ENCODE measurements at places on chromosomes 2 and 18.

DNA sequence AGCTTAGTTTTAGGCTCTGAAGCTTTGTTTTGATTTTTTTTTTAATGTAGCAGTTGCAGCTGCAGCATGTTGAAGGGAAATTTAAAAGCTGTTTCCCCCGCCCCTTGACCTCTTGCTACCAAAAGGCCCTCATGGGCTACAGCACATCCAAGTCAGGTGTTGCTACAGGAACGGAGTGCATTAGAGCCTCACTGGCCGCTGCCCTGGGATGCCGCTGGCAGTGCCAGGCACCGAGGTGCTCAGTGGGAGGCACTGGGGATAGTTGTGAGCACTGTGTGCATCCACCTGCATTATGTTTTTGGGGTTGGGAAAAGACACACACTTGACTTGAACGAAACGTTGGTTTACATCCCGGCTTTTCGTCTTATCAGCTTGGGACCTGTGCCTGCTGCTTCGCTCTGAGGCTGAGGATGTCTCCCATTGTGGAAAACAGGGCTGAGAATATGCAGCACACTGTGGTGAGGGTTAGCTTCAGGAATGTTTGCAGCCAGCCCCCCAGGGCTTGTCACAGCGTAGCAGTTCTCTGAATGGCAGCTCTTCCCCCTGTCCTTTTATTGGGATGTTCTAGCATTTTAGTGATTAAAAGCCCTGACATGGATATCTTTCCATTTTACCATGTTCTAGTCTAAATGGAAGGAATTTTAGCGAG lies 24.1 kb downstream of the DCDC2C start:
- DNase-seq, result no peak

GRCh38 chr2:171309455-171310286 lies 124.1 kb downstream of the METTL8 start:
- no peak for DNase-seq

DNA sequence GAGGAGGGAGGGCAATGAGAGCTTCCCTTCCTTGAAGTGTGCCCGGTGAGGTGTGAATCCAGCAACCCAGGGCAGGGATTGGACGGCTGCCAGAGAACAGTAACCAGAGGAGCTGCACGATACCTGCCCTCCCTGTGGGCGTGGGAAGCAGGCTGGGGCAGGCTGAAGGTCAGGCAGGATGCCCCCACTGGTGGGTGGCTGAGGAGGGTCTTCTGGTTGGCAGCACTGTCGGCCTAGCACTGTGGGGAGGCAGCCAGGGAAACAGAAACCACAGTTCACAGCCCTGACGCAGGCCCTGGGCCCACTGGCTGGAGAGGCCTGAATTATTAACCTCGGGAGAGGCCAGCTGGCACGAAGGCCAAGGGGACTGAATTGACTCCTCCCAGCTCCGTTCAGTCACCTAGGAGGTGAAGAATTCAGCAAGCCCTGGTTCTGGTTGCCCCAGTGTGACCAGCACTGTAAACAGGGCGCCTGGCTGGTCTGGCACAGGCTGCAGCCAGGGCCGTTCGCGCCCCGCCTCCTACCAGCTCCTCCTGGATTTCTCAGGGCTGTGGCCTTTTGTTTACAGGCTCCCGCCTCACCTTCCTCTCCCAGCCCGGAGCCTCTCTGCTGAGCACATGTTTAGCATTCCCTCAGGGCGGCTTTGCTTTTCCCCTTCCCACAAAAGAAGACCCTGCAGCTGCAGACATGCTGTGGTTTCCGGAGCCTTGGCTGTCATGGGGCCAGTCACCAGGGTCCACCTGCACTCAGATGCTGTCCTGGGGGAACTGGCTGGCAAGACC lies 97.8 kb downstream of the B3GNT2 start:
- no peak for DNase-seq

DNA sequence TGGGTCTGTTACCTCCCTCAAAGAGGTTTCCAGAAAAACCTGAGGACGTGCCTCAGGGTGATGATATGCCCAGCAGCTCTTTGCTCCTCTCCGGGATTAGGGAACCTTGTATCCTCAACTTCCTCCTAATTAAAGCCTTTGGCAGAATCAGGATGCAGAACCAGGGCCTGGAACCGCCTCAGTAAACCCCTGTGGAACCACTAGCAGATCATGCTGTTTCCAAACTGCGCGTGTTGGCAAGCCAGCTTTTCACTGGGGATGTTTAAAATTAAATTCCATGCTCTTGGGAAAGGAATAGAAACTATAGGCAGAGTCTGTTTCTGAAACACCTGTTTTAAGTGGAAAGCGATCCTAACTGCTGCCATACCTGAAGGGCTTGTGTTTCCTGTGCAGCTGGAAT lies 26.4 kb downstream of the CRIM1 start:
- no peak for DNase-seq

GRCh38 chr18:28584731-28585130 lies 407.8 kb upstream of the CDH2 start:
- no peak for DNase-seq

GRCh38 chr2:156099382-156099781 lies 233.1 kb downstream of the NR4A2 start:
- no peak for DNase-seq

DNA sequence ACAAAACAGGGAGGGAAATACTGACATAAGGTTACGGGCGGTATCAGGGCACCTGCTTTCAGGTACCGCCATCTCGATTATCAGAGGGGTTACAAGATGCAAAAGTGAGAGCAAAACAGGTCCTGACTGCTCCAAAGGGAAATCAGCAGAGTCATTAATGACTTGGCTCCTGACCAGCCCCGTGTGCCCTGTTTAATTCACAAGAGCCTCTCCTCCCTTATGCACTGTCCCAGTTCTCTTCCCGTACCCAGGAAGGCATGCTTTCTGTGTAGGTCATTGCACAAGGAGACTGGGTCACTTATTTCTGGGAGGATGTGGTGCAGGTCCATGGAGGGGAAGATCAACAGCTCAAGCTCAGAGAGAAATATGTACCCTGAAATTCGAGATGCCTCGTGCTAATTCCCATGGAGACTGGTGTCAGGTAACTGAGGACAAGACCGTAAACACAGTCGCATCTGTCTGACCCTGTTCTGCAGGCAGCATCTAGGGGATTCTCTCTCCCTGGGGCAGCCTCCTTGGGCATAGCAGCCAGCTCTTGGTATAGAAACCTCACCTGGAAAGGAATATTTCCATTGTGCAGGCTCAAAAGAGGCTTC lies 79.9 kb downstream of the HNRNPLL start:
- no peak for DNase-seq

GRCh38 chr2:157825885-157826284 lies 50.2 kb downstream of the ACVR1 start:
- DNase-seq, result no peak

- DNase-seq, result no peak
Measured at GRCh38 chr18:42644729-42645131, 470.8 kb downstream of the RIT2 start.

DNA sequence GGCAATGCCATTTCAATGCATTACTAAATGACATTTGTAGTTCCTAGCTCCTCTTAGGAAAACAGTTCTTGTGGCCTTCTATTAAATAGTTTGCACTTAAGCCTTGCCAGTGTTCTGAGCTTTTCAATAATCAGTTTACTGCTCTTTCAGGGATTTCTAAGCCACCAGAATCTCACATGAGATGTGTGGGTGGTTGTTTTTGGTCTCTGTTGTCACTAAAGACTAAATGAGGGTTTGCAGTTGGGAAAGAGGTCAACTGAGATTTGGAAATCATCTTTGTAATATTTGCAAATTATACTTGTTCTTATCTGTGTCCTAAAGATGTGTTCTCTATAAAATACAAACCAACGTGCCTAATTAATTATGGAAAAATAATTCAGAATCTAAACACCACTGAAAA lies 45.3 kb downstream of the HADHB start:
- DNase-seq, result no peak

DNA sequence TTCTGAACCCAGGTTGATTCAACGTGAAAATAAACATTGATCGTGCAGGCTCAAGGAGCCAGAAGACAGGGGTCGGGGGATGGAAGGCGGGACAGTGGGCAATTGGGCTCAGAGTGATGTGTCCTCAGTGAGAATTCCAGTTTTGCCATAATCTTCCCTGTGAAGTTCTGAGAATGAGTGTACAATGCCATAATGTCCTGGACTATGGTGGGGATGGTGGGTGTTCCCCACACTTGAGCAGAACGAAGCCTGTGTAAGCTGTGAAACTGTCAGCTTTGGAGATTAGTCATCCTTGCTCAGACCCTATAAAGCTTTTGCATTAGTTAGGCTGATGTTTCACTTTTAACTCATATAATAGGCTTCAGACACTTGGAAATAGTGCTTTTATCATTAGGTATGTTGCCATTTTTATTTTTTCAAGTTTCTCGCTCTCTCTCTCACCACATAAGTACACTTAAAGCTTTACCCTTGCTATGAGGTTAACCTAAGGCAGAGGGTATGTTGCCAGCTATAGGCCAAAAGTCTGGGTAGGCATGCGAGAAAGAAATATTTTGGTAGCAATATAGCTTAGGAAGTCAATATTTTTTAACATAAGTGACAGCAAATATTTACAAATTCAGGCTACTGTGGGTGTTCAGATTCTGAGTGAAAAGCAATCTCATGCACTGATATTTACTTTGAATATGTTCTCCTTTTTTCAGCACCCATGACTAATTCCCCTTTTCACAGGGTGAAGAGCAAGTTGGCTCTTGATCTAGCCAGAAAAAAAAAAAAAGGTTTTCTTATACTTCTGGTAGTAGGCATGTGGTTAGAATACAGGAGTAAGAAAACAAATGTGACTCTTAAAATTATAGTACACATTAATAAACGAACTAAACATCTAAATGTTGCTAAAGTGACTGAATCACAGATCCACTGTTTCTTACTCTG lies 47.2 kb downstream of the CDC42EP3 start:
- DNase-seq, result no peak

DNA sequence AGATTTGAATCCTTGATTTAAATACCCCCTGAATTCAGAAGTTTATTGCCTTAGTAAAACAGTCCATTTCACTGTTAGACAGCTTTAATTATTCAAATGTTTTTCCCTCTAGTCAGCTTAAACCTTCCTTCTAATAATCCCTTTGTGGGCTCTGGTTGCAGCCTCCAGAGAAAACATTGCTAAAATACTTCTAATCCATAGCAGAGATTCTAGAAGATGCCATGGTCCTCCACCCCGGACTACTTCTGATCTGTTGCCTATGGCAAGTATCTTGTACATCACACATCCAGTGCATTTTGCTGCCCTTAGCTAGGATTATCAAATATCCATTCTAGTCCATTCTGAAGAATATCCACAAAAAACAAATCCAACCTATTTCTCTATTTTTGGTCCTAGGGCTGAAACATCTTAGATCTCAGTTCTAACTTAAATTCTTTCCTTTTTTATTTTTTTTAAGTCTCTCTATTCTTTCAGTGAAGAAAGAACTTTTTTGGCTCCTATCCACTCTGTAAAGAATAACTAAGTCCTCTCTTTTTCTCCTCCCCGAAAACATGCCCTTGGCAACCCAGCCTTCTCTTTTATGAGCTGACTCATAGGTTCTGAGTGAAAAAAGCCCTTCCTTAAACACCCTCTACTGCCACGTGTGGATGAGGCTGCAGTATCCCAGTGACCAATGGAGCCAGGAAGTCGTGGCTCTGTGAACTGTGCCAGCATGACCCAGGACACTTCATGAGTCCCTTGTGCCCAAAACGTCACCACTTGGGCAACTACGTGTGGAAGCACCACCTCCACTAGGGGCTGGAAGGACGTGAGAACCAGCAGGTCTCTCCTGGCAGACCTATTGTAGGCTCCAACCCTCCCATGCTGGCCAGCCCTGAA lies 349.8 kb downstream of the TNS1 start:
- DNase-seq, result no peak

GRCh38 chr2:193517615-193518014 lies 1322.9 kb upstream of the TMEFF2 start:
- DNase-seq, result no peak

GRCh38 chr2:218569661-218570500 lies 1.2 kb downstream of the CNOT9 start:
- DNase-seq, result no peak

GRCh38 chr2:216632346-216632951 lies 771 bp upstream of the IGFBP2 start:
- DNase-seq, result no peak

GRCh38 chr18:58470292-58470691 lies 158.6 kb downstream of the ALPK2 start:
- no peak for DNase-seq

- DNase-seq, result no peak
Measured at GRCh38 chr2:129857200-129857599, 122.3 kb upstream of the RAB6C start.

GRCh38 chr2:95344215-95344583 lies 47.1 kb downstream of the KCNIP3 start:
- DNase-seq, result no peak

- DNase-seq, result peak; percentile 96
Measured at GRCh38 chr18:41954827-41955613, at the start of gene PIK3C3. Gene PIK3C3, plus strand, starts transcription at chr18:41955234. Its CDS starts 58 bp downstream, at chr18:41955292.

- DNase-seq, result no peak
Measured at GRCh38 chr2:237869343-237870102, 10.1 kb downstream of the RAMP1 start.

GRCh38 chr2:181124497-181124896 lies 144.1 kb downstream of the UBE2E3 start:
- no peak for DNase-seq

DNA sequence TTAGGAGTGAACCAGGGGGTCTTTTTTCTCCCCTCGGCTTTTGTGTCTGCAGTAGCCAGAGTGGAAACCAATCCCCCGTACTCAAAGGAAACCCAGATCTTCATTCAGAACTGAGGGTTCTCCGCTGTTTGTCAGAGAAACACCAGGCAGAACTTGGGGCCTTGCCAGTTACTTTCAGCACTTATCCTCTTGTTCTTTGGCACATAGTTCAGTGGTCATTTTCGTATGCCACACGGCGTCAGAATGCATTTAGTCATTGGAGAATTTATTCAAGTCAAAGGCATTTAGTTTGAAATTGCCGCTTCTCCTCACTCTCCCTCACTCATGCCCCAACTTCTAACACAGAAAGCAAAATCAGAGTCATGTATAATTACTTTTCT lies 102.9 kb downstream of the CABLES1 start:
- no peak for DNase-seq

DNA sequence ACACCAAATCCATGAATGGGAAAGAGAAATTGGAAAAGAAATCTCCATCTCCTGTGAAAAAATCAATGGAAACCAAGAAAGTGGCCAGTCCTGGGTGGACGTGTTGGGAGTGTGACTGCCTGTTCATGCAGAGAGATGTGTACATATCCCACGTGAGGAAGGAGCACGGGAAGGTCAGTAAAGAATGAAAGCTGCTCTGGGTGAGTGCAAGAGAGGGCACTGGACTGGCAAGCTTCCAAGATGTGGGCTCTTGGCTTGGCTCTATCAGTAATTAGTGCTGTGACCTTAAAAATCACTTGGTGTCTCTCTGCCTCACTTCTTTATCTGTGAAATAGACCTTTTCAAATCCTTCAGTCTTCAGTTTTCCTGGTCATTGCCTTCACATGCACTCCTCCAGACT lies 89.0 kb downstream of the ZNF532 start:
- no peak for DNase-seq

- DNase-seq, result peak; percentile 11
Measured at GRCh38 chr2:31318361-31319336, 84.7 kb downstream of the EHD3 start.

DNA sequence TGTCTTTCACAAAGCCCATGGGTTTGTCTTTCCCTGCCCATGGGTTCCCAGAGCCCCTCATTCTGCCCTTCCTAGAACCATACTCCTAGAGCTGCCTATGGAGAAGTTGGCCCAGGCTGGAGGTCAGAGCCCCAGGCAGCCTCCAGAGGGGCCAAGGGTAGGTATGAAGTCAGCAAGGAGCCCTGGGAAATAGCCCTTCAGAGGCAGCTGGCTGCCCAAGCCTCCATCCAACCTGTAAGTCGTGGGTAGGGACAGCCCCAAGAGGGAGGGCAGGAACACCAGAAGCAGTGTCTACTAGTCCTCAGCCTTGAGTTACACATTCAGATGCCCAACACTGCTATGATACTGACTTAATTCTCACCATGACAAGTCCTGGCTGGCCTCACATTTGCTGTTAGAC lies 49.5 kb downstream of the TMEM247 start:
- DNase-seq, result no peak

All from stimulated activated CD8-positive, alpha-beta memory T cell treated with anti-CD3 and anti-CD28 coated beads, Interleukin-4, amount 100 ng/mL, for 24 hours (primary cell).